Right renal cortex interstitium (tissue), 3 donors: ENCODE measurements at places on chromosomes 5 and 9.

DNA sequence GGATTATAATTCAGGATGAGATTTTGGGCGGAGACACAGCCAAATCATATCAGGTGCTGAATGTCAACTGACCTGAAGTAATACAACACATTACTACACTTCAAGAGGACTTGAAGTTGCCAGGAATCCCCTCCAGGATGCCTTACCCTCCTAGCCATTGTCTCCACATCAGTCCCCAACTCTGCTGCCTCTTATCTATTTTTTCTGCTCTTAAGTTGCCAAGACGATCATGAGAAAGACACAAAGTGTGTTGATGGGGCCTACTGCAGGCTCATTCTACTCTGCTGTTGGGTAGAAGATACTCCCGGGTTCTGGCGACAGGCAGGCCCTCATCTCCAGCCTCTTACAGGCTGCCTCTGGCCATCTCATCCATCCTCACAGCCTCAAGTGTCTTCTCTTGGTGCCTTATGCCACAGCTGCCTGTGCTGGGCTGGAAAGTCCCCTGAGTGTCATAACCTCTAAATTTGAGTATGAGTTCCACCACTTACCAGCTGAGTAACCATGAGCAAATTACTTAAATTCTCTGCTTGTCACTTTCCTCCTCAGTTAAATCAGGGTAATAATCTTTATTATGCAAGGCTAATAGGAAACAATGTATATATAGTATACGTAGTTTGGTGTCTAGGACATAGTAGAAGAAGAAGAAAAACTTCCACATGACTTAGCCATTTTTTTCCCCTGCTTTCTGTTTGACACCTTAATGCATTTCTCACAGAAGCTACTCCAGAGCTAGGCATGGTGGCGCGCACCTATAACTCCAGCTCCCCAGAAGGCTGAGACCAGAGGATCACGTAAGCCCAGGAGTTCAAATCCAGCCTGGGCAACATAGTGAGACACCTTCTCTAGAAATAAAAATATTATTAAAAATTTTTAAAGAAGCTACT is 73.0 kb upstream of the SNX2 start:
- no peak for DNase-seq

GRCh38 chr9:136119061-136119882 is 597 bp upstream of the TMEM250 start:
- no peak for DNase-seq

GRCh38 chr5:108238936-108239887 is 142.7 kb downstream of the FBXL17 start:
- DNase-seq, result no peak

DNA sequence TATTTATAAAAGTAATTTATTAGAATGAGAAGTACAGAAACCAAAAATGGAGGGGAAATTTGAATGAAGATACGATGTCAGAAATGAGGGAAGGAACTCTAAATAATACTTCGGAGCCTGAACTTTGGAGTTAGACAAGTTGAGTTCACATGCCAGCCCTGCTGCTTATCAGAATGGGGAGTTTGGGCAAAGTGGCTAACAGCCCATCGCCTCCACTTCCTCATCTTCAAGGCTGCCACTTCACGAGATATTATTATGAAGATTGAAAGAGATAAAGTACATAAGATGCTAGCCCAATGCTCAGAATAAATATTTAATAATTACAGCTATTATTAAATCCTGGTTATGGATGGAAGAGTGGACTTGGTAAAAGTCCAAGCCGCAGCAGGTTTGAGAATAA is 56.2 kb upstream of the ABCA1 start:
- no peak for DNase-seq

DNA sequence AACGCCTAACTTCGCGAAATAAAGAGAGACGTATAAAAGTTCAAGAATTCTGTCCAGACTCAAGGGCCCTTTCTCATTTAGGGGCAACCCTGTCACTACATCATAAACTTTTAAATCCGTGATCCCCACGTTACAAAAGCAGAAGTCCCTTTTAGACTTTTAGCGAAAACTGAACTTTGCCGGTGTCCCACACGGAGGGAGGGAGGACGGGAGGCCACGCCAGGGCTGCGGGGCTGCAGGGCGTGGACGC is 515 bp upstream of the F2R start:
- no peak for DNase-seq

- no peak for DNase-seq
These were observed 448.0 kb downstream of the CDH10 start for GRCh38 chr5:24196789-24197188.

- no peak for DNase-seq
These were observed 16.1 kb upstream of the CRB2 start for GRCh38 chr9:123339666-123340510.

DNA sequence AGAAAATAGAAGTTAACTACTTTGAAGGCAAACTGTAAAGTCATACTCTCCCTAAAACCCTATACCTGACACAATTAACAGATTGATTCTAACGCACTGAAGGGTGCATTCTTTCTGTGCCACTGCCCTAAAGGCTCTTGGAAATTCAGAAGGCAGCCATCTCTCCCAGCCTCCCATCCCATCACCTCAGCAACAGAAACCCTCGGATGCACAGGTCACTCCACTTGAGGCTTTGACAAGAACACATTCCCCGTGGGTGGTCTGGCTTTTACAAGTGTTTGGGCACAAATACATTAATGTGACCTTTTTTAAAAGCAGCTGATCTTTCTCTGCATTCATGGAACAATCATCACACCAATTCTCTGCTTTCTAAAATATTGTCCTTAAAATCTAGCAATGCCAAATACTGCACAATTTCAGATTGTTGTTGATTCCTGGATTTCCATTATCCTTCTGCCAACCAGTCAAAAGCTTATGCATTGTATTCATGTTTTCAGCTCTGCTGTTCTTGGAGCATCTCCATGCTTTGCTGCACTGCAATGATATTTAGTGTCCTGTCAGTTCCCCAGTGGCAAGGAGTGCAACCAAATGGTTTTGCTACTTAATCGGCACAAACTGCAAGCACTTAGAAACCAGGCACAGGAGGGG is 175.6 kb downstream of the TMEM161B start:
- DNase-seq, result no peak

DNA sequence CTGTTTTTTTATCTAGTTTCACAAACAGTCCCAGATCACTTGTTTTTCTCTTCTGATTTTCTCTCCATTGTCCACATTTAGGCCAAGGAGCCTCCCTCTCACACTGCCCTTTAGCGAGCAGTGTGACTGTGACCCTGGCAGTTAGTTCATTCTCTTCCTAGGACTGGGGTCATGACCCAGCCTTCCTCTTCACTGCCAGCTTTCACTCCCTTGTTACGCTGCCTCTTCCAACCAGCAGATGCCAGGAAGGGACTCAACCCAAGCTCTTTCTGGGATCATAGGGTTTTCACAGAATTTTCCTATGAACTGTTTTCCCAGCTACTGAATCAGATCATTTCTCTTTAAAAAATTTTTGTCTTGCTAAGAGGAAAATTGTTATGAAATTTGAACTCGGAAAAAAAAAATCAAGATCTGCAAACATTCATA is 70.9 kb downstream of the LMNB1 start:
- DNase-seq, result no peak

GRCh38 chr9:133334161-133334560 is 1.8 kb downstream of the SURF6 start:
- no peak for DNase-seq

DNA sequence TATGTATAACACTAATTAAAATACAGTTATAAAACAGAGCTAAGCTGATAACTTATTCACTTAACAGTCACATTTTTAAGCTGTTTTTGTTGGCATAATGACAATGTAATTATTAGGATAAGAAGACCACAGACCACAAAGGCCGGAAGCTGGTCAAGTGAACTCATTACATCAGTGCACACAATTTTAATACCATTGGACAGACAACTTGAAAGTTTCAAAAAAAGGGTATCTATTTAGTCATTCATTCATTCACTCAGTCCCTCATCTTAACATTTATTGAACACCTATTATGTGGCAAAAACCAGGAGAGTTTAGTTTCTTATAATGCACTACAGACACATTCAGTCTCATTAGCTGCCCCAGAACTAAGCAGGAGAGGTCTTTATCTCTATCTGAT is 11.6 kb downstream of the ERP44 start:
- DNase-seq, result no peak
